Caki2 (cell line): ENCODE measurements at places on chromosomes 2 and 18. TPM values are rescaled to one million over a fixed set of nuclear protein-coding genes. Genes with fewer than 3 reads are reported as not detected.
A peak's percentile ranks its signal among the peaks of the same experiment; 100 is the strongest.

DNA sequence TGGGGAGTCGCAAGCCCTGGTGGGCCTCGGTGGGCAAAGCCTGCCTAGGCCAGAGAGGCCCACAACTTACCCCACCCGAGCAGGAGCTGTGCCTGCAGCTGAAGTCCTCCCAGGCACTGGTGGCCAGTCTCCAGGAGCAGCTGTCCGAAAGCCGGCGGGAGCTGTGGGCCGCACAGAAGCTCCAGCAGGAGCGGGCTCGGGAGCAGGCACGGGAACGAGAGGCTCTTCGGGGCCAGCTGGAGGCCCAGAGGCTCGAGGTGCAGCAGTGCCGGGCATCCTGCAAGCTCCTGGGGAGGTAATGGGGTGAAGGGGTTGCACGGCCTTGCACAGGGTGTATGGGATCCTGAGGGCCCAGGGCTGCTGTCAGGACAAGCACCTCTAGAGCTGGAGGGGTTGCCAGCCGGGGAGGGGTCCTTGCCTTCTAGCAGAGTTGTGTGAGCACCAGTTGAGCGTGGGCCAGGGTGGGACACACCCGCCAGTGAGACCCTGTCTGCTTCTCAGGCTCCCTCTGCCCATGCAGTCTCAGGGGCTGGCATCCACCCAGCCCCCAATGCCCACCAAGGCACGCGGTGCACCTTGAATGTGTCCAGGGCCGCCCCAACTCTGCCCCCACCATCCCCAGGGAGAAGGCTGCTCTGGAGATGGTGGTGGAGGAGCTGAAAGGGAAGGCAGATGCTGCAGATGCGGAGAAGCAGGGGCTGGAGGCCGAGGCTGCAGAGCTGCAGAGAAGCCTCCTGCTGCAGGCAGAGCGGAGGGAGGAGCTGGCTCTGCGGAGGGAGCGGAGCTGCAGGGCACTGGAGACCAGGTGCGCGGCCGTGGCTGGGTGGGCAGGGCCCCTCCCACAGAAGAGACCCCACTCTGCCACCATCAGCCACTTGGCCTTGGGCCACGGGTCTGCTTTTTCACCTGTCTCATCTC lies 27.2 kb downstream of the CROCC2 start:
- no peak for DNase-seq

The ESPNL gene
- 0.10 TPM in 1 of 2 replicates, not detected in the other for total RNA-seq

DNA sequence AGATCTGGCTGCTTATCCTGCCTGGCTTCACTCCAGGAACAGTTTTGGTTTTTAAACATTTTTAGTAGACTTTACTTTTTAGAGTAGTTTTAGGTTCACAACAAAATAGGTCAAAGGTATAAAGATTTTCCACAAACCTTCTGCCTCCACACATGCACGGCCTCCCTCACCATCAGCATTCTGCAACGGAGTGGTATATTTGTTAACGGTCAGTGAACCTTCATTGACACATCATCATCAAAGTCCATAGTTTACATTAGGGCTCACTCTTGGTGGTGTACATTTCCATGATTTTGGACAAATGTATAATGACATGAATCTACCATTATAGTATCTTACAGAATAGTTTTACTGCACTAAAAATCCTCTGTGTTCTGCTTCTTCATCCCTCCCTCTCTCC lies 303.1 kb upstream of the EPAS1 start:
- no peak for DNase-seq

The CCDC85A gene
- 0.54 and 0.70 TPM in 2 replicates for total RNA-seq

- DNase-seq: no peak
Observed at GRCh38 chr2:148987286-148987685, 51.2 kb upstream of the LYPD6B start.

GRCh38 chr2:96201338-96201737 lies 7.3 kb downstream of the STARD7 start:
- DNase-seq: no peak

DNA sequence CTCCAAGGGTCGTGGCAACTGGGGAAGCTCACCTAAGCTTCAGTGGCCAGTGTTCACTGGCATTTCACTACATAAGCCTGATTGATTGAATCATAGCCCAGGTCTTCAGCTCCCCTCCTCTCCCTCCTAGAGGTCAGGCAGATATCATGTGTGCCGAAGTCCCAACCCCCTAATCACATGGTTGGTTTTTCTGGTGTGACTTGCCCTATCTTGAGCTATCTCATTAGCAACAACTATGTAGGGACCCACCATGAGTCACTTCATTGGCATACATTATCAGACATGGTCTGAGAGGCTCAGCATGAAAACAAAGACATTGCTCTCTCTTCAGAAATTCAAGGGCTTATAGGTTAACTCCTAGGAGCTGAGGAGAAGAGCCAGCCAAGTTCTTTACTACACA lies 76.8 kb downstream of the LYPD1 start:
- DNase-seq: peak; percentile 92

DNA sequence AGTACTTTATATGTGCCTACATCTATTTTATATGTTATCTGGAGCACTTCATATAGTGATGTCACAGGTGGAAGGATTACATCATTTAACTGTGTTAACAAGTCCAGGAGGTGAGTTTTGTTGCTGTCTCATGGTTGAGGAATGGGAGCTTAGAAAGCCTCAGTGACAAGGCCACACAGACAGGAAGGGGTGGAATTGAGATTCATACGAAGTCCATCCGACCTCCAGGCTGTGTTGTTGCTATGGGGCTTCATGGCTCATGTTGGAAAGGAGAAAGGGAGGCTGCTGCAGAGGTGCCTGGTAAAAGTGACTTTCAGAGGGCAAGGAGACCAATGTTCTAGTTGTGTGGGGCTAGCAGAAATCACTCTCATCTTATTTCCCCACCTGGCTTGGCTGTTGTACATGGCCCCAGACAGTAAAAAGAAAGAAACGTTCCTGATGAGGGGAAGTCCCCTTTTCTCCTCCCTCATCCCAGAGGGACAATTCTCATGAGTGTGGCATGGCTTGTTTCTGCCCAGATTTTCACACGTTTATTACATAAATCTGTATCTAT lies 31.0 kb upstream of the GREB1 start:
- DNase-seq: no peak

The CHRND gene
- not detected in 2 replicates for total RNA-seq

The EMILIN2 gene
- total RNA-seq: 5.8 and 27.3 TPM in 2 replicates
